ENCODE measurements at places on chromosomes 6 and 20.

DNA sequence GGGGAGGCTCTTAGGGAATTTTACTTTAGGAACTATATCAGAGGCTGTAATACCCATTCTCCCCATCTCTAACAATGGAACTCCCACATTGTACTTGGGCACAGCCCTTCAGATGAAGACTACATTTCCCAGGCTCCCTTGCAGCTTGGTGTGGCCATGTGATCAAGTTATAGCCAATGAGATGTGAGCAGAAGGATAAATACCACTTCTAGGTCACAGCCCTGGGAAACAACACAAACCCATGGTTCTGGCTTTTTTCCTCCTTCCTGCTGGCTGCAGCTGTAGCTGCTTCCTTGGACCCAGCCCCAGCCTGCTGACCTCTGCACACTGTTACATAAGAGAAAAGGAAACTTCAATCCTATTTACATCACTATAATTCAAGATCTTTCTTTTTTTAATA is 445.9 kb upstream of the JARID2 start:
- DNase-seq, result peak; percentile 89

- DNase-seq, result no peak
Measured at GRCh38 chr6:126444659-126445273, 104.9 kb downstream of the CENPW start.

- DNase-seq, result no peak
Measured at GRCh38 chr6:160177220-160177619, 55.6 kb downstream of the SLC22A1 start.

DNA sequence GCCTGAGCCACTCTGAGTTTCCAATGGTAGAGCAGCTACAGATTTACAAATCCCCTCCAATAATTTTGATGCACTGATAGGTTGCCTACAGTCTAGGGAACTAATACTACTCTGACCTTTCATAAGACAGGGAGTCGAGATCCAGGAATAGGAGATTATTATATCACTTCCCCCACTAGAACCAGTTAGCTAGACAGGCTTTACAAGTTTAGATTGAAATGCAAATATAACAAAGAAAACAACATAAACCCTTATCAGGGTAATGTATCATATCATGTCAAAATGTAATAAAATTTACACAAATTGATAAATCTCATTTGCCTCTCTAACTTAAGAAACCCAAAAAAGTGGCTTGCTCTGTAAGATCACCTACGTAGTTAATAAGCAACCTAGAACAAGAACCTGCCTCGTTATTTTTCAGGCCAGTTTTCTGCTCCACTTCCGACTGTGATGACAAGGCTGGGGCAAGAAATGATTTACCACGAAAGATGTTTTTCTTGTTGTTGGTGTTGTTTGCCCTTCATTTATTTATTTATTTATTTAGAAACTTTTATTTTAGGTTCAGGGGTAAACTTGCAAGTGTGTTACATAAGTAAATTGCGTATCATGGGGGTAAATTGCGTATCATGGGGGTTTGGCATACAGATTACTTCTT is 504.2 kb upstream of the ID4 start:
- no peak for DNase-seq

DNA sequence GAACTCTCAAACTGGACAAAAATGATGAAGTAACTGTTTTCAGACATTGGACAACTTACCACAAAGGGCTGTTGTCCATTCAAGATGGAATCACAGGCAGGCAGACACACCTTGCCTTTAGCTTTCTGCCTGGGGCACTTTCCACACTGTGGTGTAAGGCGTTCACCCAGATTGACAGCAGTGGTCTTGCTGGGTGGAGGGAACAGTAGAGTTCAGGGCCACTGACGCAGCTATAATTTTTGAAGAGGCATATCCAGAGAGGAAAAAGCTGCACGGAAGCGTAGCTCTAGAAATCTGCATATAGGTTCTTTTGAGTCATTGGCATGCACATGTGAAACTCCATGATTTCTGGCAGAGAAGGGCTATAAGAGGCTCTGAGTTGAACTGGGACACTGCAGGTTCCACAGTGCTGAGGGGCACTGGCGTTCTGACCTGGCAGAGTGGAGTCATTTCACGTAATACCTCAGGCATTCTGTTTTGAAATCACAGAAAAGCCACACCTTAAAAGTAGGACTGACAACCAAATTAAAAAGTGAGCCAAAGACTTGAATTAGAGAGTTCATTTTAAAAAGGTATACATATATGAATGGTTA is 105.0 kb upstream of the EDN1 start:
- DNase-seq, result no peak

DNA sequence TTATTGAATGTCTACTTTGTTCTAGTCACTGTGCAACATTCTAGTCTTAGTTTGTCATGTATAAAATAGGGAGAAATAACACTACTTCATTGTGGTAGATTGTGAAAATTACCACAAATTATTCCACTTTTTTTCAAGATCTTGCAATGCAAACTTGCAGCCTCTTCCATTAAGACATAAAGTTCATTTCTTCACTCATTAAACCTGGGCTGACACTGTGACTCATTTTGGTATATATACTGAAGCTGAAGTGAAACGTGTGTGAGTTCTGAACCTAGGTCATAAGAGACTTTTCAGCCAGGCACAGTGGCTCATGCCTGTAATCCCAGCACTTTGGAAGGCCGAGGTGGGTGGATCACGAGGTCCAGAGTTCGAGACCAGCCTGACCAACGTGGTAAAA is 329.0 kb downstream of the BCKDHB start:
- DNase-seq, result no peak

GRCh38 chr6:135627092-135627715 is 129.7 kb upstream of the AHI1 start:
- DNase-seq, result no peak

GRCh38 chr6:4224067-4224978 is 88.9 kb upstream of the ECI2 start:
- peak; percentile 45 for DNase-seq

DNA sequence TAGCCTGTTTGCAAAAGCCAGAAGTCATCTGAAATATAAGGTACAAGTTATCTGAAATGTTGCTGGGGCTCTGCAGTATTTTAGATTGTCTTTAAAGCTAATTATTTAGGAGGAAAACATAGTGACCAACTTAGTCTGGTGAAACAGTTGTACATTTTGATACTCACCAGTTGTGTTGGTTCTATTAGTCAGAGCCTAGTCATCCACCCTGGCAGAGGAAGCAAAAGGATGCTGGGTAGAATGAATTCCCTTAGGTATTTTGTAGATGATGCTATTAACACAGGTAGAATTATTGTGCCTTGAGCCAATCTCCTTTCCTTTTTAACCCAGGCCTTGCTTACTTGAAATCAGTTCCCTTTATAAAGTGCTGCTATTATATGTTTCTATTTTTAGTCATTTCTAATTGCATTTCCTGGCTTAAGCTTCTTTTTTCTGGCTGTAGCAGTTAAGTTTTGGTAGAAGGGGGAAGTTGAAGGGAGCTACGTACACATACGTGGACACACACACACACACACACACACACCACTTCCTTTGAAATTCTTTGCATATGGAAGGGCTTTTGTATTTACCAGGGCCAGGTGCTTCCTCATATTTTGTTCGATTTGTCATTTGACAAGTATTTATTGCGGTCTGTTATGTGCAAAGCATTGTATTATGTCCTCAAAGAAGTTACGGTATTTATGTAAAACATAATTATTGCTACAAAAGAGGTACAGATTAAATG is 82.4 kb downstream of the RTN4IP1 start:
- DNase-seq, result no peak

GRCh38 chr6:3251462-3252314 is 7.1 kb upstream of the PSMG4 start:
- peak; percentile 88 for DNase-seq

DNA sequence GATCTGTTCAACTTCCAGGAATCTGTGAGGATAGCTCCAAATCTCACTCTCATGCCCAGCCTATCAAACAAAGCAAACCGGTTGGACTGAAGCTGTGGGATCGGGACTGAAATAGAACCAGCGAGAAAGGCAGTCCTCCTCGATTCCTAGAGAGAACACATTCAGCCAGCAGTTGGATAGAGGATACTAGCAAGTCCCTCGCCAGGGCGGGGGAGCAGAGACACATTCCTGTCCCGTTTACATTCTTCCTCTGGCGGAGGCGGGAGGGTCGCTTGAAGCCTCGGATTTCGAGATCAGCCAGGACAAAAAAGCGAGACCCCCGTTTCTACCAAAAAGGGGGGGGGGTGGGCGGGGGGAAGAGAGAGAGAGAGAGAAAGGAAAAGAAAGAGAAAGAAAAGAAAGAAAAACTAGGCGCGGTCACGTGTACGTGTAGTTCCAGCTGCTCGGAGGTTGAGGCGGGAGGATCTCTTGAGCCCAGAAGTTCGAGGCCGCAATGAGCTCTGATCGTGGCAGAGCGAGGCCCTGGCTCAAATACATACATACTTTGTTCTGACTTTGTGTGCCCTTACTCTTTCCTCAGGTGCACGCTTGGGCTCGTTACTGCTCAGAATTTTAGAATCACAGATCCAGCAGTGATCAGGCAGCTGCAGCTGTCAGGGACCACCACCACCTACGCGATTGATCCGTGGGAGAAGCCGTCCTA is 19.5 kb downstream of the ZNF311 start:
- DNase-seq, result peak; percentile 95

- DNase-seq, result no peak
Measured at GRCh38 chr6:111653434-111653833, 47.8 kb upstream of the TRAF3IP2 start.

GRCh38 chr6:29505808-29506207 is 18.1 kb upstream of the MAS1L start:
- DNase-seq, result no peak

GRCh38 chr6:6583836-6584235 is 4.7 kb upstream of the LY86 start:
- DNase-seq, result no peak

DNA sequence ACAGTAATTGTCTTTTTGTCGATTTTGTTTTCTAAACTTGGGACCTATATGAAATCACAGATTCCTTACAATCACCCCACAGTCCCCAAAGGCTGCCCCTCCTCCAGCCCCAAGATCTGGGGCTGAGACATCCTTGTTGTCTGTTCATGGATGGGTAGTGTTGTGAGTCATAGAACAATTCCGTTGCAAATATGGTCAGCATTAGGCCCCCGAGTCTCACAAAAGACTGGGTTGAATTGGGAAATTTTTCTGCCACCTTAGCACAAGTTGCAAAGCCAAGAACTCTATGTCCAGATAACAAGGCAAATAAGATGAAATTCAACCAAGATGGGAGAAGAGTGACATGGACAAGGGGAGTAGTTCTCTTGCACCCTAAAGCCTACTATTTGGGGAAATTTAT is 10.5 kb upstream of the TAB2 start:
- DNase-seq, result no peak

DNA sequence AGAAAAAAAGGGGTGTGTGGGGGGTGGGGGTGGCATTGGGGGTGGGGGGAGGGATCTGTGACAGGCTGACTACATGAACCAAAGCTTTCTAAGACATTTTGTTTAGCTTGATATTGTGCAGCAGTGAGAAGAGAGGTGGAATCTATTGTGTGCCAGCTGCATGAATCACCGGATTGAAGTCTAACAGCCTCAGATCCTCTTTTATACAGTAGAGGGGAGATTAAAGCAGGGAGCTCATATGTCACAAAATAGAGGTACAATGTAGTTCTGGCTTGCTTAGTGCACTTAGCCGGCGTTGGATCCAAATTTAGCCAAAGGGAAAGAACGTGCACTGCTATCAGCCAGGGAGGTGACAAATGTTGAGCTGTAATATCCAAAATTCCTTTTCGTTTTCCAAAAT is 404.2 kb upstream of the CITED2 start:
- no peak for DNase-seq

- no peak for DNase-seq
Measured at GRCh38 chr6:31567531-31568370, 4.3 kb upstream of the LTA start.

GRCh38 chr6:75101896-75102295 is 104.0 kb downstream of the COL12A1 start:
- no peak for DNase-seq

DNA sequence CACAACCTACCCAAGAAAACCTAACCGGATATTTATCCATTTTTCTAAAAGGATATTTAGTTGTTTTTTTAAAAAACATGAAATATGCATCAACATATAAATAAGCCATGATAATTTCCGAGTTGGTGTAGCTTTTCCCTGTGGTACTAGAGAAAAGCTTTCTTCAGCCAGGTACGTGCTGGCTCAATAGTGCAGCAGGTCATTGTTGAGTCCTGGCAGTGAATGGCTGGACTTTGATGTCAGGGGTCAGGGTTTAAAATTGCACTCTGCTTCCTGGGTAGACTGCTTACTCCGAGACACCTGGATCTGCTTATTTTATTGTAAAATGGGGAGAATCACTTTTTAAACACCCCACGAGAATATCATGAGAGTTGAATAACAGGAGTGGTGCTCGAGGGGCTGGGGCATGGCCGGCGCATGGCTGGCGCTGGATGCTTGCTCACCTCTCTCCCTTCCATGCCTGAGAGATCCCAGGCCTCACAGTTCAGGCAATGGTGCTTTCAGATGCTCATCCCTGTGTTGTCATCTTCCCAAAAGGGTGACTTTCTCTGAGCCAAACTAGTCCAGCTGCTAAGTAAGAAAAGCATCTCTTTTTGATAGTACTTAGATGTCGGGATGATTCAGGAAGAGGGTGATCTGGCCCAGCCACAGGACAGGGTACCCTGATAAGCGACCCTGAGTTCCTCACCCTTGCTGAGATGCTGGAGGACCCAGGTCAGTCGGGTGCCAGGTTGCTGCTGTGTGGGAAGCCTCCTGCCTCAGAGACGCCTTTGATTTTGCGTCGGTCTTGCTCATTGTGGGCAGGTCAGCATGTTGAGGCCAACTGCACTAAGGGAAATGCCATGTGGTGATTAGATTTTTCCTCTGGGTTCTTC is 269.1 kb upstream of the FOXQ1 start:
- DNase-seq, result no peak

GRCh38 chr20:11350126-11351005 is 567.3 kb upstream of the BTBD3 start:
- DNase-seq, result no peak

DNA sequence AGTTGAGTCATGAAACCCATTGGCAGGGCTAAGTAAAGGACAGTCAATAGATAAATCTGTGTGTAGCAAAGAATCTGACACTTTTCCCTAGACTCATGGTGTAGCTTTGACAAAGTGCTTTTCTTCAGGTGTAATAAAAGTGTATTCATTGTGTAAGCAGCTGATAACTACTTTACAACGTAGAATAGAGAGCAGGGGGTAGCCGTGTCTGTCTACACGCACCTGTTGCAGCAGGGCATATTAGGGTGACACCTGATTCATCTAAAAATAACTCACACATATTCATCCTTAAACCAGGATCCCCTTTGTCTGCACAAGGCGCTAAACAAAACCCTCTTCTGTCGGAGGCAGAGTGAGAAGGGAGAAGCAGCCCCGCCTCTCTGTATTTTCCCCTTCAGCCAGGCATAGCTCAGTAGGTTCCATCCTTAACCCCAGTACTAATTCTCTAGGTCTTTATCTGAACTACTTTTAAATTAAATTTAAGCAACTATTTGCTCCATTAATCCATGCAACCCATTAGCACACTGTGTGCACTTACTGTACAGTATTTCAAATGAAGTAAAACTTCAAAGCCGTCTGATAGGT is 306.7 kb upstream of the SASH1 start:
- no peak for DNase-seq

Data from SK-N-DZ (cell line).